ENCODE measurements at places on chromosomes 13 and 19. TPM values are rescaled to one million over a fixed set of nuclear protein-coding genes. Genes with fewer than 3 reads are reported as not detected.

The ZNF226 gene
- 21.7 TPM for total RNA-seq

DNA sequence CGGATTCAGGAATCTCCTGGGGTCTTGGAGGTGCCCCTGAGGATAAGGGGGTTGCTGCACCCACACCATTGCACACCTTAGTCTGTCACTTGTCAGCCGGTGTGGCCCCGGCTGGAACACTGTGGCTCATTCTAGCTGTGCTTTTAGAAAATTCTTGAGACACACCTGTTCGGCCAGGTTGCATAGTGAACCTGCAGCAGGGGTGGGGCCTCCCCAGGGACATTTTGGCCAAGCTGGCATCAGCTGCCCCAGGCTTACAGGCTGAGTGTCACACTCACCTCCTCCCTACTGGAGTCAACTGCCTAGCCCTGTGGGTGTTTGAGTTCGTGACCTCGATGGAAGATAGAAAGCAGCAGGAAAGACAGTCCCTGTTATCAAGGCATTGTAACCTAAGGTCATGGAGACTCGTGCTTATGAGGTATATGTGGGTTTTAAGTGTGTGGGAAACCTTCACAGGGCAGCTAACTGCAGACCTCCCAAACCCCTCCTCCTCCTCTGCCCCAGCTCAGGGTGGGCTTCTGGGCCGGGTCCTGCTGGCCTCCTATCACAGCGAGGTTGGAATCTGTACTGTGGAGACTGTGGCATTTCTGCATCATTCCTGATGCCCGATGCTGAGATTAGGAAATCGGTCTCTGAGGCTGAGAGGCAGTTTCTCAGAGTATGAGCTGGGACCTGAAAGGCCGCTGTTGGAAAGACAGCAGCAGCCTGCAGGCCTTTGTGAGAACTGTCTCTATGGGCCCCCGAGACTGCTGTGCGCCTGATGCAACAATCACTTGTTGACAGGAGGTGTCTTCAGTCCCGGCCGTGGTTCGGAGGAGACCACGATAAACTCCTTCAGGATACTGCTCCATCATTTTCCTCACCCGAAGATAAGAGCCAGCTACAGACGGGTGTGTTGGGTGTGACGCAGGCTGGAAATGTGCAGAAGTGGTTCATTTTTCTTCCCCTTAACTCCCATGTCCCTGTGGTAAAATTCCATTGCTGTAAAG is 72.2 kb downstream of the ATP11A start:
- no peak overlapping the region for H3K4me3 ChIP-seq
- H3K36me3 ChIP-seq = no peaks in the 10 kb centered on the region
- no peaks in the 10 kb centered on the region for H3K27me3 ChIP-seq
- peaks cover 35% of the 10 kb centered on the region for H3K4me1 ChIP-seq

DNA sequence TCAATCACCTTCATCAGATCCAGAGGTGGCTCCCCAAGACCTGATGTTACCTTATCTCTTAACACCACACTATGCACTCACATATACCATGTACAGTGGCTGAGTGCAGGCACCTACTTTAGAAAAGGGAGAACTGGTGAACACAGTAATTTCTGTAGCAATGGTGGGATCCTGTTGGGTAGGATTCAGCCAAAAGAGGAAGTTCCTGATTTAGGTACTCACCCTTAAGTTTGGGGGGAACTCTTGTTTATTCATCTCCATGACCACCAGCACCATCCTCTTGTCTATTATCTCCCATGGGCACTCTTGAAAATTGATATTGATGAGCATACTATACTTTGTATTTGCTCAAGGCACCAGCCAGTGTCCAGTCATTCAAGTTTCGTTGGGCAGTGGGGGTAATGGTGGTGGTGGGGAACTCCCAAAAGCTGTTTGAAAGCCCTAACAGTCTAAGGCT is 324.4 kb downstream of the LMO7 start:
- H3K27me3 ChIP-seq = no peaks in the 10 kb centered on the region
- no peaks in the 10 kb centered on the region for H3K36me3 ChIP-seq
- H3K4me3 ChIP-seq = no peak overlapping the region
- H3K4me1 ChIP-seq = no peaks in the 10 kb centered on the region

GRCh38 chr13:33997574-33997973 is 179.6 kb downstream of the RFC3 start:
- H3K36me3 ChIP-seq = no peaks in the 10 kb centered on the region
- no peak overlapping the region for H3K27ac ChIP-seq
- DNase-seq = no peak
- no peaks in the 10 kb centered on the region for H3K27me3 ChIP-seq
- H3K4me1 ChIP-seq = no peaks in the 10 kb centered on the region
- no peak overlapping the region for H3K4me3 ChIP-seq

Measured in PC-9 (cell line).